ENCODE measurements at places on chromosomes 16 and 17.

GRCh38 chr16:72985995-72986394 is 61.9 kb downstream of the ZFHX3 start:
- no peak for DNase-seq

- no peak for DNase-seq
Measured at GRCh38 chr16:87819282-87819681, 50.0 kb downstream of the SLC7A5 start.

DNA sequence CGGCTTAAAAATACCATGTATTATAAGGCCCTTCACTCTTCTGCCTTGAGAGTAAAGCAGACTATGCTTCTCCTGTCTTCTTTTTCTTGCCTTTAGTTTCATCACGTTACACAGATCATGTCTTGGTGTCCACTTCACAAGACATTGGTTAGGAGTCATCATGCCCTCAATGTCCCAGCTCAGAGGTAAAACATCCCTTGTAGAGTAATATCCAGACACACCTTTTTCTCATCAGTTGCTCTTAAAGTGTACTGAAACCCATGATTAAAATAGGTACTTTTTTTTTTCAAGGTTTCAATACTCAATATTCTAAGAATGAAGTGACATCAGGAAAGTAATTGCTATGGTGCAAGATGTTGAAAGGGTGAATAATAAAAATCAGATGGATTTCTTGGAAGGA is 267.8 kb downstream of the PMP22 start:
- no peak for DNase-seq

- DNase-seq, result no peak
Measured at GRCh38 chr17:82922646-82923045, 82.8 kb upstream of the ZNF750 start.

DNA sequence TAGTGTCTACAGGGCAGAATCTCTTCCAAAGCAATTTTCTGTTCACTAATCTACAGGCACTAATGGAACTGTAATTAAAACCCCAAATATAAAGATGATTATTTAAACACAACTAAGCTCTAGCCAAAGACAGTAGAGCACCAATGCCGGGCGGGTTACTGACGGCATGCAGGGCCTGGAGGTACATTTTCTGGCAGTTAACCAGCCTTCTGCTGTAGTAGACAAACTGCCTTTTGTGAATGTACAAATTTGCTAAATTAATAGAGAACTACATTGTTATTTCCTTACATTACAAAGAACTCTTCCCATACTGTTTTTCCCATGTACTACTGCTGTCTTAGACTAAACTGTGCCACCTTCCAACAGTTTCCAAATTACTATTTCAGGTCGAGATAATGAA is 107.8 kb downstream of the TRIM37 start:
- no peak for DNase-seq

GRCh38 chr17:13403982-13404946 is 197.5 kb downstream of the HS3ST3A1 start:
- no peak for DNase-seq

GRCh38 chr17:6691546-6691945 is 21.6 kb downstream of the SLC13A5 start:
- no peak for DNase-seq

GRCh38 chr16:67241008-67241900 is 6.0 kb downstream of the FHOD1 start:
- DNase-seq, result no peak

- DNase-seq, result no peak
Measured at GRCh38 chr17:16980813-16981731, 9.2 kb upstream of the TNFRSF13B start.

DNA sequence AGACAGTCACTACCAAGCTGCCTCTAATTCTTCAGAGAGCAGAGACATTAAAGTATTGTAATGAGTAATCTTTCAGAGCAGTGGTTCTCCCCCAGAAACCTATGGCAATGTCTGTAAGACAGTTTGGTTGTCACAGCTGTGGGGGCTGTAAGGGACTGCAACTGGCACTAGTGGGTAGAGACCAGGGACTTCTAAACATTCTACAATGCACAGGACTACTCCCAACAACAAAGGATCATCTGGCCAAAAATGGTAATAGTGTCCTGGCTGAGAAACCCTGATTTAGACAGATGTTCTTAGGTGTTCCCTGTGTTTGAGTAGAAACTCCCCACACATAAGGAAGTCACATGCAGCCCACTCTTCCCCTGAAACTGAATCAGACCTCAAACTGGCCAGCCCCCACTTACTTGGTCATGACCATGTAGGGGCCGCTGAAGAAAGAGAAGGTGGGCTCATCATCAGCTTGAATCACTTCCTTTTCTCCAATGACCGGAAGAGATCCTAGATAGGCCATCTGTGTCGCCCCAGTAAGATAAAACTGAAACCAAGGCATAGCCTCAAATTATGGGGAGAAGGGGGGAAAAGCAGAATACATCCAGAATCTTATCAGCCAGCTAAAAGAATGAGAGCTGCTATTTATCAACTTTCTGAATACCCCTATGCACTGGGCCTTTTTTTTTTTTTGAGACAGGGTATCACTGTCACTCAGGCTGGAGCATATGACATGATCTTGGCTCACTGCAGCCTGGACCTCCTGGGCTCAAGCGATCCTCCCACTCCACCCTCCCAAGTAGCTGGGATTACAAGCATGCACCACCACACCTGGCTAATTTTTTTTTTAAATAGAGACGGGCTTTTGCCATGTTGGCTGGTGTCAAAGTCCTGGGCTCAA is 75.8 kb downstream of the TEX14 start:
- no peak for DNase-seq

DNA sequence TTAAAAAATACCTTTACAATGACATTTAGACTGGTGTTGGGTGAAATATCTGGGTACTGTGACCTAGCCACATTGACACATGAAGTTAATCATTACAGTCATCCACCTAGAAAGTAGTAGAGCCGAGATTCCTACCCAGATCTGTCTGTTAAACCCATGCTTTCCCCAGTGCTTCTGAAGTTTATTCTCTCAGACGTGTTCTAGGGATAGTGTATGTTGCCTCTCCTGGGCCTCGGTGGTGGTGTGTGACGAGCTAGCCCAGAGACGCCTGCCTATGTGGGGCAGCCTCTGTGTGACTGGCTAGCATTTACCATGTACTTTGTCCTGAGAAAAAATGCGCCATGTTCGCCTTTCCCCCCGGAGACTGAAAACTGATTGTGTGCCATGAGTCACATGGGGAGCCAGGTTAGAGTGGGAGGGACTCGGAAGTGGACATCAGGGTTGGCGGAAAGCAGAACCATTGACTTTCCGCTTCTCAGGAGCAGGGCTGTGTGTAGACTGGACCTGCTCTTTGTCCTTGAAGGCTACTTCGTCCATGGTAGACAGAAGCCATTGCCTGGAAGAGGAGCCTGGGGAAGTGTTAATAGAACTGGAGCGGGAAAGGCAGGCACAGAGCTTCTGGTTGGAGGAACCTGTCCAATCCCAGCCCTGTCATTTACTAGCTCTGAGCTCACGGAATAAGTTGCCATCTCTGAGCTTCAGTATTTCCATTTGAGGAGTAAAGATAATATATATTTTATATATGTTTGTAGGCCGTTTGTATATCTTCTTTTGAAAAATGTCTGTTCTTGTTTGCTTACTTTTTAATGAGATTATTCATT is 235.5 kb downstream of the SNX29 start:
- no peak for DNase-seq

DNA sequence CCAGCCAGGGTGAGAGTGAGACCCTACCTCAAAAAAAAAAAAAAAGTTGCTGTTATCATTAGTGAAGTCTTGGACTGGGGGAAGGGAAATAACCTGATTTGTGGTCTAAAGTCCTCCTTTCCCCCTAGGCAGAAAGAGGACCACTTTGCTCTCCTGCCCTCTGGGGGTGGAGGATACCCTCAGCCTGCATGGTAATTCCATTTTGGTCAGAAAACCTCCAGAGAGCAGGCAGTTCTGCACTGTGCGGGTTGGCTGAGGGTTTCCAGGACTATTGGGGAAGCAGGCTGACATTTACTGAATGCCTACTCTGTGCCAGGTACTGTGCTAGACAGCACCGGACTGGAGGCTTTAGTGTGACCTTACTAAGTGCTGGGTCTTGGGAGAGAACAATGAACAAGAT is 2.6 kb downstream of the ADAP2 start:
- no peak for DNase-seq

DNA sequence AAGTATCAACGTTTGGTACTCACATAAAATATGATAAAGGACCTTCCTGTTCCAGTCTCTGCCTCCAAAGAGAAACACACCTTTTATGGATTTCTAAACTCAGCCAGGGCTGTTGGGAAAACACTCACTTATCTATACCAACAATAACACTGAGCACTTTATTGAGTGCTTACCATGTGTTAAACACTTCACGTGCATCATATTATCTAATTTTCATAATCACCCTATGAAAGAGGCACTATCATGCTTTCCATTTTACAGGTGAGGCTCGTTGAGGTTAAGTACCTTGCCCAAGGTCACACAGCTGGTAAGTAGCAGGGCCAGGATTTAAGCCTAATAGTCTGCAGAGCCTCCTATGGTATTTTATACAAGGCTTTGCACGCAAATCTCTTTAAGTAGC is 251.5 kb upstream of the SOX9 start:
- DNase-seq, result no peak

GRCh38 chr17:57809879-57810278 is 40.0 kb downstream of the MRPS23 start:
- DNase-seq, result no peak

GRCh38 chr16:22055881-22056280 is 36.5 kb upstream of the VWA3A start:
- no peak for DNase-seq

DNA sequence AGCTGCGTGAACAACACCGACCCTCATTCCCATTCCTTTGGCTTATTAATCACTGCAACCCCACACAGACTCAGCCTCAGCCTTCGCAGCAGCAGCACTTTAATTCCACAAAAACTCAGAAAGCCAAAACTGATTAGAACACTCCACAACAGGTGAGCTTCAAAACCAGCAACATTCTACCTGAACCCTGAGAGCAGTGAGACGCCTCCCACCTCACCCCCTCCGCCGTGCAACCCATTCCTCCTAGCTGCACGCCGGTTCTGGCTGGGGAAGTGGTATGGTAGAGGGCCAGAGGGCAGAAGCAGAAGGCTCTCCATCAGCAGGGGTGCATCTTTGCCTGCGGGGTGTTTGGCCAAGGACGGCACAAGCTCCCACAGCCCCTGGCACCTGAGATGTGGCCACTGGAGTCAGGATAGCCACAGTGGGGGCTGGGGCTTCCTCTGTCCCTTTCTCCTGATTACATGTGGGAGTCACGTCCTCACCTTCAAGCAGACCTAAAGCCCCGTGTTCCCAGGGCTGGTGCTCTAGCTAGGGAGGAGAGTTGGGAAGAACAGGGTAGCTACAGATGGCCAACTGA is 1.6 kb downstream of the BORCS6 start:
- DNase-seq, result no peak

DNA sequence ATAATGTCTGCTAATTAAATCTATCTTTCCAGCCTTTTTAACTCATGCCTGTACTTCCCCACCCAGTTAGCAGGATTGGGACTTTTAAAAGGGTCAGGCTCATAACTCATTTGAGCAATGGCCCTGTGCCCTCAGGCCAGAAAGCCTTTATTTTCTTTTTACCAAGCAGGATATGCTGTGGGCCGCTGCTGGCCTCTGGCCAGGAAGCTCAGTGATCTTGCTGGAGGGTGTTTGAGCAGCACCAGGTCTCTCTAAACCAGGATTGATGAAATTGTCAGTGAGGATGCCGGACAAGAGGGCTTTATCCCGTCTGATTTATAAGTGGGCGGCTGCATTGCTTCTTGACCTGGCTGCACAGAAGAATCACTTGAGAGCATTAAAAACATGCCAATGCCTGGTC is 187.8 kb downstream of the RAB11FIP4 start:
- no peak for DNase-seq

DNA sequence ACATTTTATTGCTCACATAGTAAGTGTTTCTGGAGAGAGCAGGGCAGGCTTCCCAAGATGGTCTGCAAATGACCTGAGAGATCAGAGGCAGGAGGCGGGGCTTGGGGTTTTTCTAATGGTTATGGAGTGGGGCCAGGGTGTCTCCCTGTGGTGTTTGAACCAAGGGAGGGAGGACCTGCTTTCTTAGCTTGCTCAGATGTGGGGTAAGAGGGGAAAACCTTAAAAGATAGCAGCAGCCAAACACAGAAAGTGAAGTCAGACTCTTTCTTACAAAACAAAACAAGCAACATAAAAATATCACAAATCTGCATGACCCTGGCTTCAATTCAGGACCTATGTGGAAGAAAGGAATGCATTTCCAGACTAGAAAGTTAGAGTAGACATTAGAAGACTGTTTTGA is 22.9 kb upstream of the DNAJA2 start:
- DNase-seq, result no peak

DNA sequence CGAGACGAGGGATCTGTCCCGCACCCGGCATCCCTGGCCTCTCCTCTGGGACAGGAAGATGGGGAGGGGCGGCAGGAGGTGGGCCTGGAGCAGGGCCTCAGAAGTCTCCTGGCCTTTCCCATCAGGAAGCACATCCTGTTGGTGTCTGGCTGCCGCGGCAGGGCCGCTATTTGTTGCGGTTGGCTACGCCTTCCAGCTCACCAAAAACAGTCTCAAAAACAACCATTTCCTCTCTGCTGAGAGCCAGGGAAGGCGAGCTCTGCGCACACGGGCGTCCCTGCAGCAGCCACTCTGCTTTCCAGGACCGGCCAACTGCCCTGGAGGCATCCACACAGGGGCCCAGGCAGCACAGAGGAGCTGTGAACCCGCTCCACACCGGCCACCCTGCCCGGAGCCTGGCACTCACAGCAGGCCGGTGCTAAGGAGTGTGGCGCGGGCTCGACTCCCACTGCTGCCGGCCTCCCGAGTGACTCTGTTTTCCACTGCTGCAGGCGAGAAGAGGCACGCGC is at the start of gene TMEM204:
TMEM204 (plus strand) TSS at position 224 of the 509 bp plus-strand sequence. CDS start 610 bp downstream, outside the sequence.
- DNase-seq, result no peak

- DNase-seq, result no peak
Measured at GRCh38 chr17:76716839-76717215, 6.1 kb upstream of the MXRA7 start.

DNA sequence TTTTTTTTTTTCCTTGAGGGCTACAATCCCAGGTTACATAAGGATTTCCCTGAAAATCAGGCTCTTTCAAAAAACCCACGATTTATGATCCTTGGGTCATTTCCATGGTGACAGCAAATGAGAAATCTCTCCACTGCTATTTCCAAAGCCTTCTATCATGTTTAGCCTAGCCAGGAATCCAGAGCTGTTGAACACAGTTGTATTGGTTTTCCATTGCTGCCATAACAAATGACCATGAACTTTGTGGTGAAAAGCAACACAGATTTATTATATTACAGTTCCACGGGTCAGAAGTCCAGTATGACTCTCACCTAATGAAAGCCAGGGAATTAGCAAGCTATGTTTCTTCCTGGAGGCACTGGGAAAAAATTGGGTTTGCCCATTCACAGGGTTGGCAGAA is 106.6 kb downstream of the MAF start:
- DNase-seq, result no peak

GRCh38 chr17:27609611-27610303 is 21.2 kb upstream of the LGALS9 start:
- no peak for DNase-seq

GRCh38 chr16:89582614-89583196 is 7.1 kb downstream of the CPNE7 start:
- DNase-seq, result no peak

All from amygdala (tissue), 56 donors.